ENCODE measurements at places on chromosomes 4 and X.
A peak's percentile ranks its signal among the peaks of the same experiment; 100 is the strongest.

GRCh38 chr4:76377911-76378310, 43.0 kb downstream of the CCDC158 start:
- DNase-seq = peak; percentile 8

DNA sequence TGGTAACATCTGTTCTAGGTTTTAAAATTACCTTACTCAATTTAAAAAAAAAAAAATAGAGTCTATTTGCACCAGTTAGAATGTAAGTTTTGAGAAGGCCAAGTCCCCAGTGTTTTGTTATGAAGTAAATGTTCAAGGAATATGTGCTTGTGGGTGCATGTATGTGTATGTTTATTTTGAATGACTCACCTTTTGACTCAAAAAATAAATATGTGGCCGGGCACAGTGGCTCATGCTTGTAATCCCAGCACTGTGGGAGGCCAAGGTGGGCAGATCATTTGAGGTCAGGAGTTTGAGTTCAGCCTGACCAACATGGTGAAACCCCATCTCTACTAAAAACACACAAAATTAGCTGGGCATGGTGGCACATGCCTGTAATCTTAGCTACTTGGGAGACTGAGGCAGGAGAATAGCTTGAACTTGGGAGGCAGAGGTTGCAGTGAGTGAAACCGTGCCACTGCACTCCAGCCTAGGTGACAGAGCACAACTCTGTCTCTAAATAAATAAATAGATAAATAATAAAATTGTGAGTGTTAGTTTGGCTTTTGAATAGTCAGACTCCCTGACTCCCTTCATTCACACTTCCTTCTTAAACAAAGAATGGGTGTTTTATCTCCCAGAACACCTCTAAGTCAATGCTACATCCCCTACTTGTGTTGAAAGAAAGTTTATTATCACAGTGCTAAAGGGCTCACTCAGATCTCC, 511.3 kb upstream of the PCDH7 start:
- DNase-seq = no peak

DNA sequence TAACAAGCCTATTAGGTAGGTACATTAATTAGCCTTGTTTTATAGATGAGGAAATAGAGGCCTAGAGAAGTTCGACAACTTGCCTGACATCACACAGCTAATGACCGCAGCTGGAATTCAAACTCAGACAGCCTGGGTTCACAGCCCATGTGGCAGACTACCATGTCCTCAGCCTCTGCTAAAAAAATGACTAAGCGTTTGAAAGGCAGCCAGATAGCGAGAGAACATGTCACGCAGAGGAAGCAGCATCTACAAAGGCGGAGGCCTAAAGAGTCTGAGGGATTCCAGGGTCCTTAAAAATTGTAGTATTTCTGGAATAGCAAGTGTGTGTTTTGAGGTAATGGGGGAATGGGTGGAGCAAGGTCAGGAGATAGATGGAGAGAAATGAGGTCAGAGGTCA, 33.2 kb upstream of the BMP15 start:
- no peak for DNase-seq

- DNase-seq = no peak
Measured at GRCh38 chr4:80454040-80454439, 118.5 kb downstream of the CFAP299 start.

- DNase-seq = no peak
Measured at GRCh38 chrX:8657883-8658282, 74.1 kb downstream of the ANOS1 start.

DNA sequence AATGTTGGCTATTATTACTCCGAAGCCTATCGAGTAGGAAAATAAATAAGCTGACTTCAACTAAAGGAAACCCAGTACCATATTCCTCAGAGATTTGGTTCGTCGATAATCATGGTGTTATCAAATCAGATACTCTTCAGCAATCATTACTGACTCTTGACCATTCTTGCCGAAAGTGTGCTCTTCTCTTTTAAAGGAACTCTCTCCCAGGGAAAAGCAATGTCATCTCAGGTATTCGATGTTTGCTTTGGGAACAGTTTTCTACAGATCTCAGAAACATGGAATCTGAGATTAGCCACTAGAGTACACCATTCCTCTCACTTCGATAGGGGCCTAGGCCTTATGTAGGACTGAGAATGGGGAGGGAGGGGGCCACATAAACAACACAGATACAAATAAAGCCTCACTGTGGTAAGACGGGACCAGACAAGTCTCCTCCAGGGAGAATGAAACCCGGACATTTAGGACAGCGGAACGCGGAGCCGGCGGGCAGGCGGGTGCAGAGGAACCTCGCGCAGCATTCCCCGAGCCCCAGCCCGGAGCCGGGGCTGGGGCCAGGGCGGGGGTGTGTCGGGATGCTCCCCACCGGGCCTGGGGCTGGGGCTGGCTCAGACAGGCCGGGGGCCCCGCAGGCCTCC, 581 bp downstream of the DNAJB14 start:
- no peak for DNase-seq

Data from stimulated activated CD4-positive, alpha-beta T cell treated with anti-CD3 and anti-CD28 coated beads, TNF-alpha, amount 100 ng/mL, for 24 hours (primary cell).